Activated CD4-positive, alpha-beta T cell treated with anti-CD3 and anti-CD28 coated beads, Interleukin-2, Interleukin-4, amounts not matched to agents 100 ng/mL and 50 ng/mL, durations not matched to agents 16 hours and 8 hours (primary cell): ENCODE measurements at places on chromosomes 2 and 18.

GRCh38 chr2:201859949-201860348 is 53.6 kb downstream of the CDK15 start:
- DNase-seq = no peak

DNA sequence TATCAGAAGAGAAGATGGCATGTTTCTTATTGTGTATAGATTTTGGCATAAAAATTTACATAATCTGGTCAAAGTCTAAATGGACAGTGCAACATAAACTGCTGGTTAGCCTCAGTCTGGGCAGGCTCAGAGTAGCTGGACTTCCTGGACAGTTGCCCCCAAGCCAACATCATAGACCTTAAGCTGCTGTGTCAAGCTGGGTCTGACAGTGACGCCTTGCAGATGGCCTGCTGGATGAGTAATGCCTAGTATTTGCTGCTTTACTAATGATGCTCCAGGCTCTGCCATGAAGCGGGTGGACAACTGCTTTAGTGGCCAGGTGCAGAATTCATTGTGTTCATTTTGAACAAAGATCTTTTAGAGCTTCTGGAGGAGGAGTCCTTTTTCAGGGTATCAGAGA is 603.7 kb upstream of the ZEB2 start:
- DNase-seq = no peak

GRCh38 chr2:128911276-128911675 is 592.6 kb upstream of the HS6ST1 start:
- DNase-seq = no peak

- DNase-seq = no peak
Measured at GRCh38 chr2:3661149-3661660, 3.2 kb downstream of the ALLC start.

DNA sequence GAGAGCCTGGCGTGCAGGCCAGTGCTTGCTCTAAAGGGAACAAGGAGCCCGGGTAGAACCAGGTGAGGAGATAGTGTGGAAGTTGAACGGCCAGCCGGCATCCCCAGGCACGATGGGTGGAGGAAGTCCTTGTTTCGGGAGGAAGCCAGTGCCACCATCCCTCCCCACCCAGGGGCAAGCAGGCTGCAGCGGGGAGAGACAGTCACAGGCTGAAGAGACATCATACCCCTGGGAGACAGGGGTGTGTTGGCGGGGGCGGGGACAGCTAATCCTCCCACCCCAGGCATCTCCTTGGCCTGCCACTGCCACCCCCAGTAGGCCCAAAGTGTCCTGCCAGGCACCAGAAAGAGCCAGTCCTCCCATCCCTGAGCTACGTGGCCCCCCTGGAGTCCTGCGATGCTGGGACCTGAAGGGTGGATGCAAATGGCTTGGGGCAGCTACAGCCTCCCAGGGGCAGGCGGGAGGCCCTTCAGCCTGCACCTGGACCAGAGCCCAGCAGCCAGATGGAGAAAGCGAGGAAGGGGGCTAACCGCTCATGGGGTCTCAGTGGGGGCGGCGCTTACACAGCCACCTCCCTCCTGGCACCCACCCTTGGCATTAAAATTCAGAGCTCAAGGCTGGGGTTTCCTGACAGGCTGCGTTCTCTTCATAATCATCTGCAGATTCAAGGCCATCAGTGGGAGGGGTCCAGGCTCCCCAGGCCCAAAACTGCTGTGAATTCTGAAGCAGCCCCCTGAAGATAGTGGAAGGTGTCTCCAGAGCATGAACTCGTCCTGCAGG is 14.8 kb upstream of the GPR55 start:
- DNase-seq = no peak

DNA sequence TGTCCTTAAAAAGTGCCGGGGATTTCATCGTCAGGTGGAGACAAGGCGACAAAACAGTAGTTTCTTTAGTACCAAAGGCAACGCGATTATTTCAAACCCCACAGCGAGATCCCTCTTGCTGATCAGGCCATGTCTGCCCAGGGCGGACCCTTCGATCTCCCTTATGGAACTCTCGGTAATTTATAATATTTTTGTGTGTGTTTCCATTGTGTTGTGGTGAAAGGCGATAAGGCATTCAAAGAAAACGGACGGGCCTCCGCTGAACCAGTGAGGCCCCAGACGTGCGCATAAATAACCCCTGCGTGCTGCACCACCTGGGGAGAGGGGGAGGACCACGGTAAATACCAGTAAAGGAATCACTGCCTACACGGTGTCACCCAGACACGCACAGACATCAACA is 1.4 kb upstream of the GAD1 start:
- DNase-seq = no peak

DNA sequence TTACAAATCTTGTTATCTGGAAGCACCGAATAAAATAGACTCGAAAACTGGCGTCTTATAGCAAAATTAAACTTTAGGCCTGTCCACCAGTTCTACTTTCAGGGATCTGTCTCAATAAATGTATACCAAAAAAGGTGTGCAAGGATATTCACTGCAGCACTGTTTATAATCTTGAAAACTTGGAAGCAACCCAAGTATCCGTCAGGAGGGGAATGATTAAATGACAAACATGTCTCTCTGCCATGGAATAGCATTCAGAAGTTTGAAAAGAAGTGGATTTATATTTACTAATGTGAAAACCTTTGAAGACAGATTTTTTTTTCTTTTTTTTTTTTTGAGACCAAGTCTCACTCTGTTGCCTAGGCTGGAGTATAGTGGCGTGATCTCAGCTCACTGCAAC is 32.3 kb upstream of the SATB2 start:
- DNase-seq = no peak

GRCh38 chr18:49628881-49629795 is 67.3 kb downstream of the LIPG start:
- no peak for DNase-seq

- no peak for DNase-seq
Measured at GRCh38 chr2:163838890-163839289, 103.1 kb upstream of the FIGN start.

DNA sequence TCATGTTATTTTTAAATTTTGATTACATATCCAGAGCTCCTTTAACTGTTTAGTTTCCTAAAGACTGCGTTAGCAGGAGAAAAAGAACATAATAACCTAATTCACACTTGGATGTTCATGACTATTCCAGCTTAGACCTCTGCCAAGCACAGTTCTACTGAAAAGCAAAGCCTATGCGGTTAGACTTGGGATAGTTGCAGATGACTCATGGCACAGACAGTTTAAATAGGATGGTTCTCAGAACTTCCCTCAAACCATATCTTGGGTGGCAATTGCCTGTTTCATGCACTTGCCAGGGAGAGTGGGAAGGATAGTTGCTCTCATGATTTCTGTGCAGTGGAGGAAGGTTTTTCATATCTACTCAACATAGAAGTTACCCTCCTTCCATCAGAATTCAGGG is 149.7 kb upstream of the KLHL29 start:
- no peak for DNase-seq

GRCh38 chr2:25230948-25231311 is 62.5 kb upstream of the POMC start:
- no peak for DNase-seq
